Neural cell (in vitro differentiated cells): ENCODE measurements at places on chromosomes 4 and X. TPM values are rescaled to one million over a fixed set of nuclear protein-coding genes. Genes with fewer than 3 reads are reported as not detected.

BST1 gene
- 0.32 and 1.6 TPM in 2 replicates for polyA plus RNA-seq

CHRNA9 gene
- 0.10 TPM in 1 of 2 replicates, not detected in the other for polyA plus RNA-seq

CT83 gene
- not detected in 2 replicates for polyA plus RNA-seq

ADH1A gene
- not detected in 2 replicates for polyA plus RNA-seq

SULT1B1 gene
- polyA plus RNA-seq: not detected in 2 replicates

LONRF3 gene
- polyA plus RNA-seq: 0.30 and 0.41 TPM in 2 replicates

FATE1 gene
- polyA plus RNA-seq: not detected in 2 replicates
